LNCaP clone FGC (cell line): ENCODE measurements at places on chromosomes 4 and X.

DNA sequence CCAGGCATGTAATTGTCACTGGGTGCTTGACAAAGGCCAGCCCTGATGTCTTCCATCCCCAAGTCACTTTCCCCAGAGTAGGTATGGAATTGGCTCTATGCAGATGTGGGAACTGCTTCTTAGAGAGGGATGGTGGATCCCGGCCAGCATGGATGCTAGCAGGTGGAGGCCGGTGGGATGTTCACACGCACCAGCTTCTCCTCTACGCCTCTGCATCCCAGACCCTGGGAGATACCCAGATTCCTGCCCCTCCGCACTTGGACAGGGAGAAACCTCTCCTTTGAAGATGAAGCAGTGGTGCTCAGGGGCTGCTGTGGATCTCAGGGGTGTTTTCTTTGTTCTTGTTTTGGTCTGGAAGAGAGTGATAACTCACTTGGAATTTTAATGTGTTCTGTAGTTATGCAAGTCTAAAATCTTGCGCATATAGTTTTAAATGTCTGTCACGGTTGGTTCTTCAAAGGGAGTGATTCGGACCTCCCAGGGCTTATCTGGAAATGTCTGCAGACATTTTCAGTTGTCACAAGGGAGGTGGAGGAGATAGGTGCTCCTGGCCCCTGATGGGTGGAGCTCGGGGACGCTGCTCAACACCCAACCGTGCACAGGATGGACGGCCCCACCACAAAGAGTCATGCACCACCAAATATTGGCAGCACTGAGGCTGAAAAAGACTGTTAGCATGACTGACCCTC is 308.0 kb downstream of the DHRSX start:
- DNase-seq: no peak

GRCh38 chrX:101493225-101493624 is 8.0 kb downstream of the ARMCX4 start:
- DNase-seq: no peak

GRCh38 chr4:77990904-77991358 is 66.2 kb upstream of the FRAS1 start:
- no peak for DNase-seq

DNA sequence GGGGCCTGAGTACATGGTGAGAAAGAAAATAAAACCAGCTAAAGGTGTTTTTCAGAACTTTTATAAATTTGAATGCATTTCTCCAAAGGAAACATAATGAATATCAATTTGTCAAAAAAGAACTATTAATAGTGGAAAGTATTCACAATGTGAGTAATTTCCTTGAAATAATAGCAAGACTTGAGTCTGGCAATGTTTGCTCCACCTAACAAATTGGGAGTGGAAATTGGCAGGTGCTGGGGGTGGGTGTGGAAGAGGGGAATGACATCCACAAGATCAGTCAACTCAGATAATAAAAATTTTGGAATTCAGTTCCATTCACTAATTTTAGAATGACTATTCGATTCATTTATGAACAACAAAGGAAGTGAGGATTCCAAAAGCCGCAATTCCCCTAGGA is 884.8 kb upstream of the SLIT2 start:
- DNase-seq: no peak

GRCh38 chr4:67468830-67469229 is 76.5 kb downstream of the CENPC start:
- no peak for DNase-seq

DNA sequence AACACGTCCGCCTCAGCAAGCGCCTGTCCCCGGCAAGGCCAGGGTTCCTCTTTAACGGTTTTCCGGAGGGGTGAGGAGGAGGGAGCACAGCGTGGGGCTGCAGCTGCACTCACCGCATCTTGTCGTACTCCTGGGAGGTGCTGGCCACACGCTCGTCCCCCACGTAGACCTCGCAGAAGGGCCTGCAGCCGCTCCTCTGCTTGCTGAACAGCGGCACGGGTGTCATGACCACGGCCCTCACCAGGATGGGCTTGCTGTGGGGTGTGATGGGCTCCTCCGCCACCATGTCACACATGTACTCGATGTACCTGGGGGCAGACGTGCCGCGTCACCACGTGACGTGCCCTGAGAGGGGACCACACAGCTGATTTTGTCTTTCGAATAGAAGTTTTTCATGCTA is 51.6 kb upstream of the CPLX1 start:
- DNase-seq: no peak

DNA sequence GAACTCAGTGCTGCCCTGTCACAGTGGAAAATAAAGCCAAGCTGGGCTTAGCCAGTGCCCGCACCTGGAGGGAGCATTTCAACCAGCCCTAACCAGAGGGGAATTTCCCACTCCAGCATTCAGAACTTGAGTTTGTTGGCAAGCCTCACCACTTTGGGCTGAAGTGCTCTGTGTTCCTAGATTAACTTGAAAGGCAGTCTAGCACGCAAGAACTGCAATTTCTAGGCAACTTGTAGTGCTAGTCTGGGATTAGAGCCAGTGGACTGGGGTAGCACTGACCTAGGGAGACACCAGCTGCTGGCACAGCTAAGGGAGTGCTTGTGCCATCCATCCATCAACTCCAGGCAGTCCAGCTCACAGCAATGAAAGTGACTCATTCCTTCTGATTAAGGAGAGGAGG is 1060.6 kb upstream of the GRID2 start:
- no peak for DNase-seq

GRCh38 chr4:76365636-76366035 is 55.3 kb downstream of the CCDC158 start:
- no peak for DNase-seq

DNA sequence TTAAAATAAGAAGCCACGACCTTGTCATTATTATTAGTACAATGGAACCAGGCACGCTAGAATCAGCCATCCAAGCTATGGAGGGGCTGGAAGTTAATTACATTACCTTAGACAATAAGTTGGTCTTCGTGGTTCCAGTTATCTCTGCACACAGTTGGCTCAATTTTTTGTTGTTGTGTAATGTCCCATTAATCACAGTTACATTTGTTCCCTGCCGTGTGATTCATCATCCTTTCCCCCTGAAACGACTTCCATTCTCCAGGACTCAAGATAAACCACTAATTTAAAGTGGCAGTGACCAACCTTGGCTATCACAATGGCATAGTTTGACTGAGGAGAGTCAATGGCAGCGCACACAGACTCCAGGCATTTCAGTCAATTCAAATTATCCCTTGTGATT is 905.0 kb downstream of the RAB28 start:
- no peak for DNase-seq

DNA sequence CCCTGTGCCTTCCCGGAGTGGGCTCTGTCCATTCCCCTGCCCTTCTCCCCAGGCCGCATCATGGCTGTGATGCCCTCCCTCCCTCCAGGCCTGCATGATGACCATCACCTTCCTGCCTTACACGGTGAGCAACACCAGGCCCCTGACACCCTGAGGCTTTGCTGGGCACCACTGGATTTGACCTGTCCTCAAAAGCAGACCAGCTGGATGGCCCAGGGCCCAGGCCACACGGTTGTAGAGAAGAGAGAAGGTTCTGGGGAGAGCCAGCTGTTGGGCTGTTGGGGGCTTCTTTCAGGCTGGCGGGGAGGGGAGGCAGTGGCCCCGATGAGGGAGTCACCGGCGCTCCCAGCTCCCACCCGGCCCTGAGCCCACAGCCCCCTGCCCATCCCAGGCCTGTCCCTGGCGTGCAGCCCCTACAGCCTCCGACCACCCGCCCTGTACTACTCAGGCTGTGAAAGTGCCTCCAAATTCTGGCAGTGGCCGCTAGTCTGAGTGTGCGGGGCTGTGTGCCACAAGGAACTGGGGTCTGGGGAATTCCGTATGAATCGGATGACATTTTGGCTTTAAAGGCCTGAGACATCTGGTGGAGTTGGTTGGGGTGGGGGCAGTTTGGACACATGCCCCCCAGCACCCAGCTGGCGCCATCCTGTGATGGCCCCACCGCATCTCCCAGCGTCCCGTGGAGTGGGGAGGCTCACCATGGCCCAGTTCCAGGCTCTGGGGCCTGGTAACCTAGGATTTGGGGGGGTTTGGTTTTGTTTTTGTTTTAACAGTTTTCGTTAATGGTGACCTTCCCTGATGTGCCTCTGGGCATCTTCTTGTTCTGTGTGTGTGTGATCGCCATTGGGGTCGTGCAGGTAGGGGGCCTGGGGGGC is 19.6 kb downstream of the TMEM175 start:
- no peak for DNase-seq

GRCh38 chr4:156280686-156281085 is 327.0 kb upstream of the CTSO start:
- no peak for DNase-seq

DNA sequence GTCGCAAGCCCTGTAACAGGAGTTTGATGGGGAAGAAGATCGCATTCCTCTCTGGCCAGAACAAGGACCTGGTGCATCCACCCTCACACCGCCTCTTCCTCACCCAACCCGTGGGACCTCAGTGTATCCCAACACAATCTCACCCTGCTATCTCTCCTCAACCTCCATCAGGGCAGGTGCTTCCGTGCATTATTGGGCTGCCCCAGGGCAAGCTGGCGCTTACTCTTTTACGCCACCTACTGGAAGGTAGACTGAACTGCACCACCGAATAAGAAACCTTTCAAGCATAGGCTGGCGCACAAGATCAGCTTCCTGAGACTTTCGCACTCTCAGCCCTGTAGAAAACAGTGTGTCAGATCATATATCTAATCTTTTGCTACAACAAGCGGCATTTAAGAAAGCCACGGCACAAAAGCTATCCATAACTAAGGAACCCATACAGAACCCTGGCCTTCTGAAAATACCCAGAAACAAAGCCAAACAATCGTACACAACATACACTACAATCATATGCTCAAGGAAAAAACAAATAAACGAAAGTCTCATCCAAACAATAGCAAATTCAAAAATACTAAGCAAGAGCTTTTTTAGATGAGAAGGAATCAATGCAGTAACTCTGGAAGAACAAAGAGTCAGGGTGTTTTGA is 209.3 kb downstream of the UGT8 start:
- DNase-seq: peak; percentile 2

DNA sequence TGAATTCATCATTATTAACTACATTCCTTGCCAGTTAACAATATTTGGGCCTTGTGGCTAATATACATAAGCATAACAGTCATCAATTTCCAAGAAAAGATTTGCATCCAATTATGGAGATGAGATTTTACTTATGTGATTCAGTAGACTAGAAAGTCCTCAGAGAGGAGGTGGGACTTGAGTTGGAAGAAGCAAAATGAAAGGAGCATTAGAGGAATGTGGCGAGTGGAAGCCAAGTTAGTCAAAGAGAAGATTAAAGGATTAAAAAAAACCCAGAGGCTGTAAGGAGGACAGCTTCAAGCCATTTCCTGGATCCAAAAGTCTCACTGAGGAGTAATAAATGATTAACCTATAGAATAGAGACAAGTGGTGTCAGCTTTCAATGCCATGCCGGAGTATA is 1099.4 kb upstream of the IGFBP7 start:
- DNase-seq: no peak

- DNase-seq: no peak
These were observed 53.9 kb upstream of the ADRA2C start for GRCh38 chr4:3712112-3712805.

DNA sequence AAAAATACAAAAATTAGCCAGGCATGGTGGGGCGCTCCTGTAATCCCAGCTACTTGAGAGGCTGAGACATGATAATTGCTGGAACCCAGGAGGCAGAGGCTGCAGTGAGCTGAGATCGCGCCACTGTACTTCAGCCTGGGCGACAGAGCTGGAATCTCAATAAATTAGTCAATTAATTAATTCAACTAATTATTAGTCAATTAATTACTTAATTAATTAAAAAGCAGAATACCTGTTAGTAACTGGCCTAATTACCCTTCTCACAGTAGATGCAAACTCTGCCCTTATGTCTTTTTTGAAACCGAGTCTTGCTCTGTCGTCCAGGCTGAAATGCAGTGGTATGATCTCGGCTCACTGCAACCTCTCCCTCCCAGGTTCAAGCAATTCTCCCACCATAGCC is 261.2 kb downstream of the ASMT start:
- no peak for DNase-seq

DNA sequence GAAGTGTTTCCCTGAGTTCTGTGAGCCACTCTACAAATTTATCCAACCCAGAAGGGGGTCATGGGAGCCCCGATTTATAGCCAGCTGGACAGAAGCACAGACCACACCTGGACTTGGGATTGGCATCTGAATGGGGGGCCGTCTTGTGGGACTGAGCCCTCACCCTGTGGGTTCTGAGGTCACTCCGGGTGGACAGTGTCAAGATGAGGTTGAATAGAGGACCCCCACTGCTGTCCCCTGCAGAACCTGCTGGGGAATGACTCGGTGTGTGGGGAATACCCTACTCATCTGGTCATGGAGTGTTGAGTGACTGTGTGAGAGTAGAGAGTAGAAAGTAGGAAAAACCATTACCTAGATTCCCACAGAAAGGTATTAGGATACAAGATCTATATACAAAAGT is 67.5 kb downstream of the ZFYVE28 start:
- DNase-seq: no peak

DNA sequence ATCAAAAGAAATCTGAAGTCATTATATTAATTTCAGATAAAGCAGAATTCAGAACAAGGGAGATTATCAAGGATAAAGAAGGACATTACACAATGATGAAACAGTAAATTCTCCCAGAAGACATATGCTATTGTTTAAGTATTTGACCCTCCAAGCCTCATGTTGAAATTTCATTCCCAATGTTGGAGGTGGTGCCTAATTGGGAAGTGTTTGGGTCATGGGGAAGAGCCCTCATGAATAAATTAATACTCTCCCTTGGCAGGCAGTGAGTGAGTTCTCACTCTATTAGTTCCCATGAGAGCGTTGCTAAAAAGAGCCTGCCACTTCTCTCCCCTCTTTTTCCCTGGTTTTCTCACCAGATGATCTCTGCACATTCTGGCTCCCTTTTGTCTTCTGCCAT is 249.9 kb upstream of the GRIA3 start:
- no peak for DNase-seq

DNA sequence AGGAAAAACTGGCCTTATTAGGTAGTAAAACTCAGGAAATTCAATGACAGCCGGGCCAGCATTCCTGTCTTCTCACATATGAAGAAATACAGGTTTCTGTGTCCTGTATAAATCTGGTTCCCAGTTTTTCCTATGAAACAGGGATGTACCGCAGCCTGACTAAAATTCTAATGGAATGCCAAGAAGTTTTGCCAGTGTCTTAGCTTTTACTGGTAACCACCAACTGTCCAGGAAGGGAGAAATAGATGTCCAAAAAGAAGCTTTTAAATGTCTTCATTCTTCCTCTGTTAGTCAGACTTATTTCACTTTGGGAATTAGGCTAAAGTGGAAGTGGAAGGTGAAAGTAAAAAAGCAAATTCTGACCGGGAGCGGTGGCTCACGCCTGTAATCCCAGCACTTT is 108.0 kb upstream of the TBL1X start:
- DNase-seq: no peak

GRCh38 chrX:101482296-101482695 is 3.0 kb upstream of the ARMCX4 start:
- no peak for DNase-seq

- DNase-seq: no peak
These were observed 14.4 kb upstream of the REPS2 start for GRCh38 chrX:16931855-16932575.

DNA sequence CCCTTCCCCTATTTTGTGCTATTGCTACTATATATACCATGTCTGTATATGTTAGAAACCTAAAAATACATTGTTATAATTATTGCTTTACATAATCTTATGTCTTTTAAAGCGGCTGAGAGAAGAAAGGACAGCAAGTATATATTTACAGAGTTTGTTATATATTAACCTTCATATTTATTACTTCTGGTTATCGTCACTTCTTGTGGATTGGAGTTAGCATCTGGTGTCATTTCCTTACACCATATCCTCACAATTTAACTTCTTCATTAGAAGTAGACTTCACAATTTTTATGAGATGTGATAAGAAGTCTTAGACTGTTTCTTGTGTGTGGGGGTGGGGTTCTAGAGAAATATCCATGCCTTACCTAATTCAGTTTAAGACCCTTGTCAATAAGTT is 123.1 kb downstream of the ATXN3L start:
- DNase-seq: no peak
